AG09309 (cell line): ENCODE measurements at places on chromosomes 5 and 9.

GRCh38 chr5:80231243-80231642 lies 24.6 kb downstream of the SERINC5 start:
- peak; percentile 44 for DNase-seq

DNA sequence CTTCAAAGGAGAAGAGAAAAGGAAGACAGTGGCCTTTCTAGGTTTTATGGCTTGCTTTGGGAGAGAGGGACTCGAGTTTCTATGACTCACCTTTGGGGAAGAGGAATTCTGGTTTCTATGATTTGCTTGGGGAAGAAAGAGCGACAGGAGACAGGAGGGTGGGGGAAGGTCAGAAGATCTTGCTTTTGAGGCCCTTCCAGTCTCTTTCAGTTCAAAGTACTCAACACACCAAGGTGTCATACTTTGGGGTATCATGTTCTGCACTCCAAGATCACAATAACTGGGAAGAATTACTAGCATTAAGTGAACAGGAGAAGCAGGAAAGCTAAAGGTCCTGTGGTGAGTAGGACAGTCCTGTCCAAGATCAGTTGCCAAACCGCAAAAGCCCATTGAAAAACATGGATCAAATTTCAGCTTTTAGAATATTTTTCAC lies 324.5 kb downstream of the ARHGEF28 start:
- DNase-seq, result no peak

GRCh38 chr9:75830303-75830702 lies 60.2 kb upstream of the PCSK5 start:
- no peak for DNase-seq

DNA sequence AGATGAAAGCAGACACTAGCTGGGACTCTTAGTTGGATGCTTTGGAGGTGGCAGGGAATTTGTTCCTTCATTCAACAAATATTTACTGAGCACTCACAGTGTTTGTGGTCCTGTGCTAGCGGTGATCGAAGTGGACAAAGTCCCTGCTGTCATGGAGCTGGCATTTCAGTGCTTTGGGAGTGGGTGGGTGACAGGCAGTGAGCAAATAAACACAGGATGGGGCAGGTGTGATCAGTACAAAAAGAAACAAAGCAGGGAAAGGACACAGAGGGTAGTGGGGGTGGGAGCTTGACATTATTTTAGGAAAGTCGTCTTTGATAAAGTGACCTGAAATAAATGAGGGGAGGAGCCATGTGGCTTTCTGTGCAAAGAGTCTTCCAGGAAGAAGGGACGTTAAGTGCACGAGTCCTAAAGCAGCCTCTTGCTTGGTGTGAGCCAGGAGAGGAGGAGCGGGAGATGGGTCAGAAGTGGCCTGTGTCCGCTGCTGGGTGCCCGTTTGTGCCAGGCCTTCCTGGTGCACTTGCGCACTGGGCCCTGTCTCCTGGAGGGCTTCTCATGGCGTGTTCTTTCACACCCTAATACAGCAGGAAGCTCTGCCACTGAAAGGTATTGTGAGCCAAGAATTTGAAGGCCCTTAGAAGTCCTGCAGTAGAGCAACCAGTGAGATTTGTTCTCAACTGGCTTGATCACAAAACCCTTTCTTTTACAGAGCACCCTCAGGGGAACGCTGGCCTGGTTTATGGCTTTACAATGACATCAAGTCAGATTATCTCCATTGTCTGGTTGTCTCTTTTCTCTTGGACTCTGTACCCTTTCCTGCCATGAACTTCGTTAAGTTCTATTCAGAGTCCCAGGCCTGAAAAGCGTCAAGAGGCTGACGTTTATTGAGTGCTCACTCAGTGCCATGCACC lies 14.8 kb downstream of the NDST1 start:
- DNase-seq, result no peak

GRCh38 chr5:120254385-120254784 lies 209.7 kb upstream of the PRR16 start:
- DNase-seq, result no peak

GRCh38 chr5:60701321-60701968 lies 1.5 kb upstream of the DEPDC1B start:
- DNase-seq, result no peak

DNA sequence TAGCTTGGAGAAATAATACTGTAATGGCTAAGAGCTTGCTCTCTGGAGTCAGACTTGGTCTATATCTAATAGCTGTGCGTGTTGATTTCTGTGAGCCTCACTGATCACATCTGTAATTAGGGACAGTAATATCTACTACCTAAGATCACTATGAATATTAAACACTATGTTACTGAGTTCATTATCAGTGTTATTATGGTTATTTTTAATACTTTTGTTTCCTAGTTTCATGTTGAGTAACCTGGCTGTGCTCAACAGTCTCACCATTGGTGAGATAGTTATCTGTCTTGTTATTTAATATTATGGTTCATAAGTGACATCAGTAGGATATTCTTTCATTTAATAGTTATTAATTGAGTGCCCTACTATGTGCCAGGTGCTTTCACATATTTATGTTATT lies 22.4 kb upstream of the CAVIN4 start:
- no peak for DNase-seq

GRCh38 chr5:116573702-116574366 lies 789 bp downstream of the SEMA6A start:
- DNase-seq, result no peak

DNA sequence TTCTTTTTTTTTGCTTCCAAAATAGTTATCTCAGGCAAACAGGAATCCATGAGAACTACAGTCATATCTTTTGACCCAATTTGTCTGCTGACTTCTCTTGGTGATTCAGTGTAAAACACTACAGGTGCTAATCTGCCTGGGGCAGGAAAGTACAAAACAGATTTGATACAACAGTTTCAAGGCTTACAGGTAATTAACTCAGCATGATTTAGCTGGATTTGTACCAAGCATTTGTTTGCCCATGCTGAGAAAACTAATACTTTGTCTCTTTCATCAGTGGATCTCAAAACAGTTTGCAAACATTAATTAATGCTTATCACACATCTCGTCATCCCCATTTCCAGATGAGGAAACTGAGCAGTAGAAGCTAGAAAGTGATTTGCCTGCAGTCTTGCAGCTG lies 312.5 kb upstream of the SEMA6A start:
- DNase-seq, result no peak

GRCh38 chr5:135011355-135012032 lies 22.5 kb downstream of the PITX1 start:
- no peak for DNase-seq

DNA sequence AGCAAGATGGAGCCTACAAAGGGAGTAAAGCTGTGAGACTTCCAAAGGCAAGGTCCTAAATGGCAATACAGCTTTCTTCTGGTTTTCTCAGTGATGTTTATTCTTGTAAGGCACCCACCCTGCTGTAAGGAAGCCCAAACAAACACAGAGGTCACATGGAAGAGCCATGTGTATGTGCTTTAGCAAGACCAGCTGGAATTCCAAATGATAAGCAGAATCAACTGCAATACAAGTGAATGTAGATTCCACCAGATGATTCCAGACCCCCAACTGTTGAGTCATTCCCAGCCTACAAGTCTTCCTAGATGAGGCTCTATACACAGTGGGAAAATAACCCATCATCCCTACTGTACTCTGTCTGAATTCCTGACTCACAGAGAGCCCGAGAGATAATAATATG lies 122.8 kb downstream of the DEPDC1B start:
- DNase-seq, result no peak

- DNase-seq, result no peak
These were observed 310.4 kb downstream of the SLF1 start for GRCh38 chr5:94928891-94929290.

- no peak for DNase-seq
These were observed 29.7 kb downstream of the SHB start for GRCh38 chr9:38039090-38039906.

- no peak for DNase-seq
These were observed 104.3 kb upstream of the ARRDC3 start for GRCh38 chr5:91487420-91487819.

GRCh38 chr9:112858625-112859147 lies 32.0 kb downstream of the SLC46A2 start:
- DNase-seq, result no peak

DNA sequence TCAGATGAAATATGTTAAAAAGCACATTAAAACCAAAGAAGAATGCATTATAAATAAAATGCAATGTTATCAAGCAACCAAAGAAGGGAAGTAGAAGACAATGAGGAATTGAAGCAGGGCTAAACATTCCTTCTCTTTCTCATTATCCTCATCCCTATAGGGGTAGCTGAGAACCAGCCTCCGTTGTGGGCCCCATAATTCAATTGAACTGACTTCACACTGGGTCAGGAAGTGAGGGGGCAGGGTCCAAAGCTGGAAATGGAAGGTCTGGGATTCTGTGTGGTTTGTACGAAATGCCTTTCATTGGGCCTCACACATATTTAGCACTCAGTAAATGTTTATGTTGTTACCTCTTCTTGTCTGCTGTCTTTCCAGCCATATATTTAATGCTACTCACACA lies 220.4 kb upstream of the CD180 start:
- DNase-seq, result no peak

DNA sequence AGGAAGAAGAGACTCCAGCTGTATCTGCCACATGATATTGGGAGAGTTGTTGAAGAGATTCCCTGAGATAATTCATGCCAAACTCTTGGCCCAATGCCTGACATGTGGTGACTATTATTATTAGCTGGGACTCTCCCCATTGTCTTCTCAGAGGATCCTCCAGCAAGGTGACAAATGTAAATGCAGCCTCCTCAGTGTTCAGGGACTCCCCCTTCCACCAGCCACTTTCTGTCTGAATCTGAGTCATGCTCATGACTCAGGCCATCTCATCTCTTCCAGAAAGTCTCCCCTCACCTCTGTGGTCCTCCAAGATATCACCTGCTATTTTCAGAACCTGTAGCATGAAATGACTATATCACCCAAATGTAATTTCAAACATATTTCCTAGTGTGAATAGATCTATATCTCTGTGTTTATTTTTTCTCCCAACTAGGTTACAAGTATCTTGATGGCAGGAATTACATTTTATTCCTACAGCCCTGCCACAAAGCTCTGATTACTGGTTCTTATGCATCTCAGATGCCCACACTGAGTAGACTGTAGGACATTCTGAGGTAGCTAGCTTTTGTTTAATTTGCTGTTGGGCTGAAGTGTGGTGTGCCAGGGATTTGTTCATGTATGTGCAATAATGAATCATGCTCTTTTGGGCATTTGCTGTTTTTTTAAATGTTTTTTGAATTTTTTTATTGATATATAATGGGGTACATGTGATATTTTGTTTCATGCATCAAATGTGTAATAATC lies 126.6 kb upstream of the IL12B start:
- no peak for DNase-seq

DNA sequence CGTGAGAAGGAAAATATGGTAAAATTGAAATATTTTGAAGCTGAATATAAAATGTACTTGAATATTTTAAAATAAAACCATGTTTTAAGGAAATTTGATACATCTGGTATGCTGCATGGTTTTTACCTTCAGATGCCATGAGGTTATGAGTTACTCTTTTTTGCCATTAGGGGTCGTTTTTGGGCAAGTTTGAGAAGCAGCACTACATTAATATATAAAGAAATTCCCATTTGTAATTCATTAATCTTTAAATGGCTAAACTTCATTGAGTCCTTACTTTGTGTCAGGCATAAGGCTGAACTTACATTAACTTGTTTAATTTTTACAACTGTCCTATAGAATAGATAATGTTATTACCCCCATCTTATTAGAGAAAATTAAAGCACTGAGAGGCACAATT lies 152.3 kb downstream of the KDM4C start:
- no peak for DNase-seq

DNA sequence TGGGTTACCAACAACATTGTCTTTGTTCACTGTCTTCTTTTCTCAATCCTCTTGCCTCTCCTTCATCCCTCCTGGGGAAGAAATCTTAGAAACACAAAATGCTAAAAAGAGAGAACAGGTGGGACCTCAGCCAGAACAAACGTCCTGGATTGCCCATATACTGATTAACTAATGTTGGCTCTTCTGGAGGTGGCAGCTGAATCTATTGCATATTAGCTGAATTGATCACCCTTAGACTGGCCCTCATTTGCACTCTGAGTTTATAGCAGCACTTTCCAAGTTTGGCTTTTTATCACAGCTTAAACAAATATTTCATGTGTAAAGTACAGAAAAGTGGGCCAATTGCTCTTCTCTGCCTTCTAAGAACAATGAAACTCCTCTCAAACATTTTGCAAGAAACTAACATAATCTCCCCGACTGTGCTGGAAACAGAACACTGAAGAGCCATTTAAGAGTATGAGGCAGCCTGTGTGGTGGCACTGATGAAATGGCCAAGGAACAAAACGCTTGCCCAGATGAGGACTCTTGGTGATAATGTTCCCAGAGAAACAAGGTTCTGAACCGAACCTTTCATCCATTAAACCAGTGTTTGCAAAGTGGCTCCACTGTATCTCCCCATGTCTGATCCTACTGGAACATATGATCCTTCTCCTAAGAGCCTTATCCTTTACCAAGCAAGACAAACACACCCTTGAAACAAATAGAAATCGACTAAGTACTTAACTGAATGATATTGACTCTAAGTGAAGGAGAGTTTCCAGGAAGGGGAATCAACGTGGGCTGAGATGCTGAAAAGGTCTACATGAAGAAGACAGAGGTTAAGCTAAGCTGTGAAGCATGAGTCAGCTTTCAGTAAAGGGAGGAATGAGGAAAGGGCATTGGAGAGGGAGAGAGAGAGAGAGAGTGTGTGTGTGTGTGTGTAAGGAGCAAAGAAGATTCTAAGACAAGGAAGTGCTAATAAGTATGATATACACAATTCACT lies 83.2 kb upstream of the LIFR start:
- no peak for DNase-seq

GRCh38 chr5:129945774-129946270 lies 41.6 kb downstream of the CHSY3 start:
- DNase-seq, result peak; percentile 29

- DNase-seq, result no peak
These were observed 1.1 kb downstream of the CFAP90 start for GRCh38 chr5:7849681-7850394.

DNA sequence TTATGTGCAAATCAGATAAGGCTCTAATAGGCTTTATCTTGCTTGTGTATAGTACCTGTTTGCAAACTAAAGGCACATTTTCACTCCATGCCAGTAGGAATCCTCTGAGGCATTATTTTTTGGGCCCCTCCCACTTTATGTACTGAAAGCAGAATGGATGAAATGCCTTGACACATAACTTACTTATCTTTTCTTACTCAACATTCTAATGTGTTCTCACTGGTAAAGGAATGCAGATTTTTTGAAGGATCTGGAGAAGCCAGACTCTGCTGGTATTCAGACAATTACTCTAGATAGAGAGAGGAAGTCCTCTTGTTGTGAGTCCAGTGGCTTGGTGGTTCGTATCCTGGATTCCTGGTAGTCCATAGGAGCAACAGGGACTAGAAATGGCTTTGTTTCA lies 336.7 kb downstream of the CCDC171 start:
- no peak for DNase-seq

DNA sequence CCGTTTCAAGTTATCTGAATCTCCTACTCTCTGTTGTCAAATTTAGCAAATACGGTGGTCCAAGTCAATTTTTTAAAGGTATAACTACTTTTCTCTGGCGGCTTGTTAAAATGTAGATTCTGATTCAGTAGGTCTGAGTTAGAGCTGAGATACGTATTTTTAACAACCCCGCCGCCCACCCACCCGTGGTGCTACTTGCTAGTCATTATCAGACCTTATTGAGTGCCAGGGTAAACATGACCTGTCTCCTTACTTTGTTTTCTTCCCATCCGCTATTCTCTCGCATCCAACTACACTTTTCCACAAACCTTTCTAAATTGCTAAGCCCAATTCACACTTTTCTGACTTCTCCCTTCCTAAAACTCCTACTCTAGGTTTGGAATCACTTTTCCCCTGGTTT lies 694 bp upstream of the PLAA start:
- DNase-seq, result no peak

- no peak for DNase-seq
These were observed 74.7 kb upstream of the DAPK1 start for GRCh38 chr9:87422999-87423398.
